Right renal cortex interstitium (tissue), 3 donors: ENCODE measurements at places on chromosomes 6 and 20. TPM values are rescaled to one million over a fixed set of nuclear protein-coding genes. Genes with fewer than 3 reads are reported as not detected.

GRCh38 chr20:38165089-38165965 lies at the start of gene TGM2:
Gene TGM2, minus strand, starts transcription at chr20:38165270. Its CDS starts 72 bp downstream, at chr20:38165198.
- no peak for DNase-seq

GRCh38 chr6:84842525-84843166 lies 78.2 kb upstream of the TBX18 start:
- no peak for DNase-seq

PARD6B gene
- polyA plus RNA-seq, result 20.7 TPM

ZSCAN16 gene
- 12.1 TPM for polyA plus RNA-seq

BTBD3 gene
- polyA plus RNA-seq, result 69.8 TPM

EPPIN gene
- 0.10 TPM for polyA plus RNA-seq
